A549 treated with Hydrocortisone at 1 μM for 4 hours (cell line): ENCODE measurements at places on chromosomes 12 and 14. TPM values are rescaled to one million over a fixed set of nuclear protein-coding genes. Genes with fewer than 3 reads are reported as not detected.

The A2M gene
- 0.13 to 0.29 TPM (median 0.14 TPM) in 4 of 5 replicates, not detected in the other for total RNA-seq

The ALDH6A1 gene
- 2.4 to 3.1 TPM (median 2.5 TPM) in 5 replicates for total RNA-seq

The FAIM2 gene
- total RNA-seq, result 0.02 TPM in 1 of 5 replicates, not detected in the others

The GOLGA3 gene
- 19.4 to 30.2 TPM (median 21.1 TPM) in 5 replicates for total RNA-seq

The TMEM229B gene
- 0.13 to 0.40 TPM (median 0.17 TPM) in 5 replicates for total RNA-seq

The TSPAN19 gene
- not detected in 5 replicates for total RNA-seq

The ABCD2 gene
- total RNA-seq, result not detected in 5 replicates

The ERBB3 gene
- 0.78 to 1.5 TPM (median 1.1 TPM) in 5 replicates for total RNA-seq

The GLIPR1L2 gene
- 0.08 to 0.20 TPM (median 0.10 TPM) in 5 replicates for total RNA-seq

The P2RX2 gene
- total RNA-seq, result not detected in 5 replicates

The GPR132 gene
- total RNA-seq, result 0.49 to 0.64 TPM (median 0.51 TPM) in 5 replicates

The TMEM63C gene
- total RNA-seq, result 4.8 to 6.0 TPM (median 5.4 TPM) in 5 replicates

The LALBA gene
- not detected in 5 replicates for total RNA-seq

The PRKD1 gene
- total RNA-seq, result 2.6 to 3.1 TPM (median 2.8 TPM) in 5 replicates

The PPFIBP1 gene
- 15.9 to 29.1 TPM (median 21.0 TPM) in 5 replicates for total RNA-seq

The EPYC gene
- total RNA-seq, result not detected in 5 replicates
